ENCODE measurements at places on chromosomes 4 and X.

GRCh38 chr4:140240237-140240636, 86.3 kb upstream of the MAML3 start:
- DNase-seq, result no peak

DNA sequence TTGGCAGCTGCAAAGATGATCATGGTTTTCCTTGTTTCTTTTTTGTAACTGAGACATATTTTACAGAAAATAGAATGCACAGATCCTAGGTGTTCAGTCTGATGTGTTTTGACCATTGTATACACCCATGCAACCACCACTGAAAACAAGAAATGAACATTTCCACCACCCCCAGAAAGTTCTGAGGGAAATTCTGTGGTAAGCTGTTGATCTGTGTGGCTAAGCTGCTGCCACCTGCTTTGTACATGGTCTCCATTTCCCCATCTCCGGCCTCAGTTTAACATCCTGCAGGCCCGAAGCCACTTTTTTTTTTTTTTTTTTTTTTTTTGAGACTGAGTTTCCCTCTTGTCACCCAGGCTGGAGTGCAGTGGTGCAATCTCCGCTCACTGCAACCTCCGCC, 65.3 kb downstream of the NYX start:
- no peak for DNase-seq

DNA sequence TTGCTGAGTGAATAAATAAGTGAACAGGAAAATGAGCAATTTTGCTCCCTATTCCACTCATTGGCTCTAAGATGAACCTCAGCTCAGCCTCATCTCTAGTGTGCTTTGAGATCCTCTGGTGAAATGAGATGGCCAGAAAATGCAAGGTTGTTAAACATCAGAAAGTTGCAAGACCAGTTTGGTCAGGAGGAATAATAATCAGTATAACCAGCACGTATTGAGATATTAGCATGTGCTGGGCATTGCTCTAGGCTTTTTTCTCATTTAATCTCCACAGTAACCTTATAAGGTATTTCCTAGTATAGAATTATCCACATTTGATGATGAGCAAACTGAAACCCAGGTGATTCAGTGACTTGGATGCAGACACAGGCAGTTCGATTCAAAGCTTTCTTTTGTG, 110.5 kb upstream of the PAK3 start:
- no peak for DNase-seq

DNA sequence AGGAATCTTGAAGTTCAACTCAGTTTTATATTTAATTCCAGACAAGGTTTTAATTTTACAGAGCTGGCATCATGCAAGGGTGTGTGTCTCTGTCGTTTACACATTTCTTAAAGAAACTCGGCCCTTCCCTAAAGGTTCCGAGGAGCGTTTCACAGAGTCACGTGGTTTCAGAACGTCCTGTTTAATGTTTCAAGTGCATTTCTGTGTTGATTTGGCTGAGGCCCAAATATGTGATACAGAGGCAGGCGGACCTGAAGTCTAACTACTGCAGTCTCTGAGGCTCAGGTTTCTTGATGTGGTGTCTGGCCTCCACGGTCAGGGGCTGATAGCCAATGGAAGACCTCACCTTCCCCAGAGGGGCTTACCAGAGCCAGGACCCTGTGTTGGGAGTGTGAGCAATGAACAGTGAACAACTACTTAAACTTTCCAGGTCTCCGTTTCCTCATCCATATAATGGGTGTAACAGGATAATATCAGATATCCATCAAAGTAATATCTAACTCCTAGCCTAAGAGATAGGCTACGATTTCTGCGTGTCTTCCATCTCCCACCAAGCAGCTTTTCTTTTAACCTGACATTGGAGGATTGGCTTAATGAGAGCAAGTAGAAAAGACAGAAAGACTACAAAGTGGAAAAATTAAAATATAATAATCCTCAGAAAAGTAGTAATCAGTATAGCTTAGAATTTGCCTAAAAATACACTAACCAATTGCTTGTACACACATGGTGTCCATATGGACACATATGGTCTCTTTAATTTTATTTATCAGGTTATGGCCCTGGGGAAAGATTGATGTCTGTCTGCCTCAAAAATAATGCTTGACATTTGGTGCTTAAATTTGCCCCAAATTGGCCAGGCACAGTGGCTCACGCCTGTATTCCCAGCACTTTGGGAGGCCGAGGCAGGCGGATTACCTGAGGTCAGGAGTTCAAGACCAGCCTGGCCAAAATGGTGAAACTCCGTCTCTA, 50.0 kb upstream of the TRIM2 start:
- no peak for DNase-seq

DNA sequence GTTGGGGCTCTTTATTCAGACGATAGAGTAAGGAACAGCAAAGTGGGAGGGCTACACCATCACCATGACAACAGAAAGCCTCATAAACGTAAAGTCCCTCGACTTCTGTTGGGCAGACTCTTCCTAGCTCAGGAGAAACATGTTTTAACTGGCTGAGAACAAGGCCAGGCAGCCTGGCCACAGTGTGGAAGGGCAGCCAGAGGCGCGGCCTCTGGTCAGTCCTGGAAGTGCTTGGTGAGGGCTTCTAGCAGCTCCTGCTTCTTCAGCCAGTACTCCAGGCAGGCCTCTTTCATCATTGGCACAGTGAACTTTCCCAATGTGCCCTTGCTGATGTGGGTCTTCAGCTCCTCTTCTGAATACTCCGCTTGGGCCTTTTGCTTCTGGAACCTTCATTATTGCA, 690.9 kb downstream of the PCDH19 start:
- DNase-seq, result no peak

GRCh38 chrX:28888416-28888815, 301.2 kb downstream of the IL1RAPL1 start:
- DNase-seq, result no peak

GRCh38 chrX:3748052-3748559, 34.7 kb upstream of the PRKX start:
- DNase-seq, result no peak

DNA sequence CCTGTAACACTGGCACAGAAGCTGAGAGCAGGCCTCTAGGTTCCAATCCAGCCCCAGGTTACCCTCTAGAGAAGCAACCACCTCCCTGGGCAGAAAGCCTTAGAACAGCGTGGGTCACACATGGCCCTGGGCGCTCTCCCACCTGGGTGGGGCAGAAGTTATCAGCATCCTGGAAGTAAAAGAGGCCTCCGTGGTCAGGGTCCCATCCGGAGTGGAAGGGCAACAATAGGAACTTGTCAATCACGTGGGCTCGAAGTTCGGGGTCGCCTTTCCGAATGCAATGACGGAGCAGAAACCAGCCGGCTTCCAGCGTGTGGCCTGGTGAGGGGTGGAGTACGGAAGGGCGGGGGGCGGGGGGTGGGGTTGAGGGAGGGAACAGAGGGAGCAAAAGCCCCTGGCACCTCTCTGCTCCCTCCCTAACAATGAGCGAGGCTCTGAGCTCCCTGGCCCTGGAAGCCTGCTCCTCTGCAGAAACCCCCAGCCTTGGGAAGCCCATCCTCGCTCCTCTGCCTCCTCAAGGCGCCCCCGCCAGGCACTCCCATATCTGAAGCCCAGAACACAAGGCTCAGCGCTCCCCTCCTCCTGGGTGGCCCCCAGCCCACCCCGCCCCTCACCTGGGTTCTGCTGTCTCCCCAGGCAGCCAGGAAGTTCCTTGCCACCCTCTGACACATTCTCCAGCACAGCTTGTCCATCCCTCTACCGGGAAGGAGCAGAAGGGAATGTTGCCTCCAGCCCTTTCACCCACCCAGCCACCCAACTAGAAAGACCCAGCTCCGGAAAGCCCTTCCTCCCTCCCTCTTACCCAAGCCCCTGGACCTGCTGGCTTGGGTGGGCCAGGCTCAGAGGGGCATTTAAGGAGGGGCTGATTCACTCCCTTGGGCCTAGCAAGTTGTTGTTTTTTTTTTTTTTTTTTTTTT, 2.8 kb downstream of the RENBP start:
- no peak for DNase-seq

GRCh38 chr4:94298725-94299252, 43.8 kb downstream of the HPGDS start:
- no peak for DNase-seq

GRCh38 chrX:41518127-41518840, 71.1 kb downstream of the NYX start:
- no peak for DNase-seq

GRCh38 chrX:153533091-153533490, 15.6 kb downstream of the ATP2B3 start:
- no peak for DNase-seq

GRCh38 chrX:53440621-53441517, 6.7 kb upstream of the HSD17B10 start:
- DNase-seq, result no peak

GRCh38 chrX:107562482-107562881, 65.8 kb upstream of the PRPS1 start:
- DNase-seq, result no peak

DNA sequence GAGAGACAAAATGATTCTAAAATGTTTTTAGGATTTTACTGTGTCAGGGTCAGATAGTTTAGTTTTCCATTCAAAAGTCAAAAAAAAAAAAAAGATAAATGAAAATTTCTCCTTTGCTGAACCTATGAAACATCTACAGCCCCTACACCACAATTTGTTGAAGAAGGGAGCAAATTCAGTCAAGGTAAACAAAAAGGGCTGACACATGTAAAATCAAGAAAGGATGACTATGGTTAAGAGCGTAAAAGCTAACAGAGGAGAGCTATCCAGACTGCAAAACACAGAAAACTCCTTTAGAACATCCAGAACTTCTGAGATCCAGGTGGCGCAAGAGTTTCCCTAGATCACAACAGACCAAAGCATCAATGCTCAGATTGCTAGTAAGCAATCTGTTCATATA, 72.2 kb downstream of the RAB28 start:
- no peak for DNase-seq

- DNase-seq, result no peak
These were observed 20.2 kb upstream of the MAP3K15 start for GRCh38 chrX:19535476-19535875.

DNA sequence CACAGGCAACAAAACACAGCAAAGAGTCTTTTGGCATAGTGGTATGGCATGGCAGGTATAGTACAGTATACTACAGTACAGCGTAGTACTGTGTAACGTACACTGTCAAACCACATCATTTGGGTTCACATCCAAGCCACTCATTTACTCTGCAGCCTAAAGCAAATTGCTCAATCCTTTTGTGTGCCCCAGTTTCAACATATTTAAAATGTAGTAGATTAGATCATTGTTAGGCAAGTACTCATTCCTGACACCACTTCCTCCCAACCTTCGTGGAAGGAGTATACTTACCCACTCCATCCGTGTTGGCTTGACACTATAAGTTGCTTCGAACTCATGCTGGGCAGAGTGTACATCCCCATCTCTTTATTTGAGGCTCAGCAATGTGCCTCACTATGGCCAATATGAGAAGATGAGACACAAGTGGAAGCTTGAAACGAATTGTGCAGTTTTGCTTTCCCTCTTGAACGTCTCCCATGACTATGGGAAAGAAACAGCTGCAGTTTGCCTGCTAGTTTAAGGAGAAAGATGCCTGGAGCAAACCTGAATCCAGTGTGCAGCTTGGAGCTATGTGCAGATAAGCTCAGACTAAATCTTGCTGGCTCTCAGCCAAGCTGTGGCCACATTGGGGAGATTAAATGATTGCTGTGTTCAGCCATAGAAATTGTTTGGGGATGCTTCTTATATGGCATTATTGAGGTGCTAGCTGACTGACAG, 85.7 kb upstream of the TBL1X start:
- DNase-seq, result no peak
